ENCODE measurements at places on chromosomes 4 and X.

DNA sequence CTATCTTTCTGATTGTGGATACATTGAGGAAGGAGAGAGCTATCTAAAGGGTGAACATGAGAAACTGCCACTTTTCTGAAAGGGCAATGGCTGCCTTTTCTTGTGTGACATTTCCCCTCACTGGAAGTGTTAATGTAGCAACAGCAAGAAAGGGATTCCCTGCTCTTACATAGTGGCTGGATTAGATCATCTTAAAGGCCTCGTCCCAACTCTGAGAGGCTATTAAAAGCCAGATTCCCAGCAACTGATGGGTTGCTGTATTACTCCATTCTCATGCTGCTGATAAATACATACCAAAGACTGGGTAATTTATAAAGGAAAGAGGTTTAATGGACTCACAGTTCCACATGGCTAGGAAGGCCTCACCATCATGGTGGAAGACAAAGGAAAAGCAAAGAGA, 33.7 kb upstream of the ADH7 start:
- DNase-seq: peak; percentile 22

DNA sequence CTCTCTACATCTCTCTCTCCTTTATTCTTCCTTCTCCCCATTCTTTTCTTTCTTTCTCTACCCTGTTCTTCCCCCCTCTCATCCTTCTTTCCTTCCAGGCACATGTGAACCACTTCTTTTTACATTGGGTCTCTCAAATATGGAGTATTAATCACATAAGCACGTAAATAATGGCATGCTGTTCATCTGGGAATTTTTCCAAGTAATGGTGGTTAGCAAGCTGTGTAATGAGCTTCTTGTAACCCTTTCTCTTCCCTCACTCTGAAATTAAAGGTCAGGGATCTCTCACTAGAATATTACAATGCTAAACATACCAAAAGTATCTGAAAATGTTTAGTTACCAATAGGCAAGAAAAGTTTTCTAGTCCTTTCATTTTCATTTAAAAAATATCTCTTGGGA, 239.9 kb upstream of the TEX13A start:
- DNase-seq: peak; percentile 66

DNA sequence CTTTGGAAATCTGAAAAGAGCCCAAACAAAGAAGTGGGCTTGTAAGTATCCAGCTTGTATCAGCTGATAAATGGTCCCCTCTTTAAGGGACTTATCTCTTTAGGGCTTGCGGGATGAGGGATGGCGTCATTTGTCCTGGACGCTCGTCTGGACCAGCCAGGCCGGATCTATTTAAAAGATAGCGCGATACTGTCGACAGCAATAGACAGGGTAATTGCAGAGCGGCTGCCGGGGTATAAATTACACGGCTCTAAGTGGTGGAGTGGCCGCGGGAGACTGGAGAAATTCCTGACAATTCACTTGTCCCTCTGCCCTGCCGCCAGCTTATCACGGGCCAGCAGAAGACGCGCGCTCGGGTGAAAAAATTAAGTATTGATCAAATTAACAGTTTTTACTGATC, 90.7 kb downstream of the FAM53A start:
- DNase-seq: no peak

DNA sequence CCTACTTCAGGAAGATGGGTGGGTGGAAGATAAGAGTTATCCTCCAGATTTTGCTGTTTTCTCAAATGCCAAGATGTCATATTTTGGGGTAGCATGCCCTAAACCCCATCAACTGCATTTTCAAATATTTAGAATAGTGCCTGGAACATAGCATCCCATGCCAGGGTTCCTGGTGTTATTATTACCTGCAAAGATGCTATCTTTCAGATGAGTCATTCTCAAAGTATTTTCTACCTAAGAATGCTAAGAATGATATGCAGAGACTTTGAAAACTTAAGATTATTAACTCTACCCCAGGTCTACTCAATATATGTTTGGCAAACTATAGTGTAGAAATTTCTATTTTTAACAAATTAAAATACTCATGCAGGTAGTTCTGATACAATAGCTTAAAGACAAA, 934.3 kb upstream of the SLIT2 start:
- DNase-seq: no peak

DNA sequence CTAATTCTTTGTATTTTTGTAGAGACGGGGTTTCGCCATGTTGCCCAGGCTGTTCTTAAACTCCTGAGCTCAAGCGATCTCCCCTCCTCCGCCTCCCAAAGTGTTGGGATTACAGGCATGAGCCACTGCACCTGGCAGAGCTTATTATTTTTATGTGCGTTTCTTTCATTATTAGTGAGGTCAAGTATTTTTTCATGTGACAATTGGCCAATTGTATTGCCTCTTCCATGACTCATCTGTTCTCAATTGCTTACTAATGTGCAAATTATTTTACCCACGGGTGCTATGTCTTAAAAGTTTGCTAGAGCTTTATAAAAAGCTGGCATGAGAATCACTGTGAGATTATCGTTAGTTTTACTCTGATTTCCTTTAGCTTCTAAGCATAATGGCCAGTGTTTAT, 13.0 kb upstream of the ARX start:
- peak; percentile 64 for DNase-seq

GRCh38 chr4:109978704-109979454, 66.2 kb downstream of the EGF start:
- DNase-seq: no peak

- DNase-seq: no peak
Measured at GRCh38 chrX:18935893-18936292, 48.0 kb downstream of the PHKA2 start.

DNA sequence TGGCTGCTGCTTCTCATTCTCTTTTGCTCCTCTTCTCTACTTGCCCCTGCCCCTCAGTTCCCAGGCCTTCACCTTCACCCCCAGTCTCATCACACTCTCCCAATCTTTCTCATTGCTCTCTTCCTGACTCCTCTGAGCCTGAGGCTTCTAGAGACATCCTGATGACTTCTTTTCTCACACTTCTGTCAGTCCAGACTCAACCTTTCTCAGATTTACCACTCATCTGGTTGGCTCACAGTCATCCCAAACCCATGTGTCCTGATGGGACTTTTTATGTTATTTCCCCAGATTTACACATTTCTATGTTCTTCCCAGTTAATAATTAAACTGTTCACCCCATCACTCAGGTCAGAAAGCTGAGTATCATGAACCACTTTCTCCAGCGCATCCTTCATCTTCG, 68.0 kb downstream of the TMA16 start:
- DNase-seq: no peak

- no peak for DNase-seq
Measured at GRCh38 chr4:170271723-170272122, 182.0 kb upstream of the AADAT start.

DNA sequence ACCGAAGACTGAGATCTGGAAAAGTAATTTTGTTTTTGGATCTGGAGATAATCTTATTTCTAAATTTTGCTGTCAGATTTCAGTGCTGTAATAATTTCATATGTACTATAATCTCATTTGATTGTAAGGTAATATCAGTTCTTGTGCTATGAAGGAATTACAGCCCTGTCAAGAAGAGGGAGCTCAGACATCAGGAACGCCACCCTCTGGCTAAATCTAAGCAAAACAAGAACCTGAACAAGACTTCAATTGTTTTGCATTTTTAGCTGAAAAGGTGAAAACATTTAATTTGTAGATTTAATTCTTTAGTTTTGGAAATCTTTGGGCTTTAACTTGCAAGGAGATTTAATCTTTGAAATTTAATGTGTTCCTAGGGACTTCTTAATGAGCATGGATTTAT, 525.4 kb upstream of the HS3ST1 start:
- DNase-seq: no peak

GRCh38 chr4:171334549-171334948, 478.7 kb upstream of the GALNTL6 start:
- no peak for DNase-seq

DNA sequence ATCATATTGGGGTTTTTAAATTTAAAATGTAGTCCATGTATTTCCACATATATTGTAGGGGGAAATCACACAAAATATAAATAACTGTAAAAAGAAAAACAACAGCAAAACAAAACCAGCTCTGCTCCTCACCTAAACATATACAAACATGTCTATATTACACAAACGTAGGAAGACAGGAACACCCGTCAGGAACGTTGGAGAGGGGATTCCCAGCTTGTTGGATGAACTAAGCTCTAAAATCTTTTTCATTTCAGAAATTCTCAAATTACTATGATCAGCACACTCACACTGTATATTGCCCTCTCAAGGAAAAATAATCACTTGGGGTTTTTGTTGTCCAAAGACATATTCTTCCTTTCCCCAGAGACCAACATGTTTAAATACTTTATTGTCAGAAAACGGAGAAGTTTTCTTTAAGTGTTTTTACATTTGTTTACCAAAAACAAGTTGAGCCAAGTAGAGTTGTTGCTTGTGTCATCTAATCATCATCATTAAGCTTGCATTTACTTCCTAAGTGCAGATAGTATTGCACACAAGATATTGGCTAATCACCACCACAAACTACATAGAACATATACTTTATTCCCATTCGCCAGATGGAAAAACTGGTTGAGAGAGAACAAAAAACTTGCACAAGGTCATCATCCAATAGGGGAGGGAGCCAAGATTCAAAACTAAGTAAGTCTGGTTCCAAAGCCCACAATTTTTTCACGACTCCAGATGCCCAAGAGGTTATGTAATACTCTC, 2.4 kb upstream of the TLR10 start:
- DNase-seq: no peak

GRCh38 chrX:7330556-7330955, 182.6 kb upstream of the PUDP start:
- peak; percentile 44 for DNase-seq

DNA sequence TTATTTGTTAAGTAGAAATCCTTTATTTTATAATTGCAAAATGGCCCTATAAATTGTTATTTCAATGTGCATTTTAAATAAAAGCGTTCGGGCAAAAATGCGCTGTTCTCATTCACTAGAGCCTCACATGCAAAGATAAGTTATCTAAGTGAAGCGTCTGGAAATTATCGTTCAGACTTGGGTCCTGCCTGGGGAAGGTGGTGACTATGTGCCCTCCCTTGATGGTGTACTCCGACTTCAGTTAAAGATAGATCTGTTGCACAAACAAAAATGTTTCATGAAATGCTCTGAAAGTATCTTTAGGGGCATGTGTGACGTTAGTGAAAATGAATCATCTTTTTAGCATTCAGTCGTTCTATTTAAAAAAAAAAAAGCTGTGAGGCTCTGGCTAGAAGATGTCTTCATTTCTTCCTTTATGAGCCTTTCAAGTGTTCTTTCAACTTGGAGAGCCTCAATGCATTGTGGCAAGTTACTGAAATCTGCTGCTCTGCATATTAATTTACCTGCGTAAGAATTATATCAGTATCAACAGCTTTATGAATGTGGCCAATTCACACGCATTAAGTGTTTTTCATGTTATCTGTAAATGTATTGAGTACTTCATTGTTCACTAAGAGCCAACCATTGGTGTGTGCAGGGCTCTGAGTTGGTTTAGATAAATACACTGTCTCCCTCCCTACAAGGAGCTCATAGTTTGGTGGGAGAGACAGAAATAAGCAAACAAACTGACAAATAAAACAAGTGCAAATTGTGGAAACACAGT, 83.0 kb downstream of the AFF1 start:
- DNase-seq: peak; percentile 92

GRCh38 chrX:152830312-152831305, at the start of the genes CETN2 and NSDHL:
TSS of gene CETN2 (minus strand) at chrX:152830757. CDS start at chrX:152830710, 47 bp downstream.
TSS of gene NSDHL (plus strand) at chrX:152831063. CDS start at chrX:152846325, 15,262 bp downstream.
- DNase-seq: peak; percentile 95

- no peak for DNase-seq
Measured at GRCh38 chr4:57131849-57132742, 21.9 kb upstream of the IGFBP7 start.

GRCh38 chrX:22800806-22801205, 199.0 kb upstream of the DDX53 start:
- DNase-seq: peak; percentile 81

- DNase-seq: peak; percentile 87
Measured at GRCh38 chr4:16897991-16898827, at the start of gene LDB2. TSS of gene LDB2 (minus strand) at chr4:16898645.

- DNase-seq: no peak
Measured at GRCh38 chrX:129706400-129707072, 32.2 kb upstream of the XPNPEP2 start.

DNA sequence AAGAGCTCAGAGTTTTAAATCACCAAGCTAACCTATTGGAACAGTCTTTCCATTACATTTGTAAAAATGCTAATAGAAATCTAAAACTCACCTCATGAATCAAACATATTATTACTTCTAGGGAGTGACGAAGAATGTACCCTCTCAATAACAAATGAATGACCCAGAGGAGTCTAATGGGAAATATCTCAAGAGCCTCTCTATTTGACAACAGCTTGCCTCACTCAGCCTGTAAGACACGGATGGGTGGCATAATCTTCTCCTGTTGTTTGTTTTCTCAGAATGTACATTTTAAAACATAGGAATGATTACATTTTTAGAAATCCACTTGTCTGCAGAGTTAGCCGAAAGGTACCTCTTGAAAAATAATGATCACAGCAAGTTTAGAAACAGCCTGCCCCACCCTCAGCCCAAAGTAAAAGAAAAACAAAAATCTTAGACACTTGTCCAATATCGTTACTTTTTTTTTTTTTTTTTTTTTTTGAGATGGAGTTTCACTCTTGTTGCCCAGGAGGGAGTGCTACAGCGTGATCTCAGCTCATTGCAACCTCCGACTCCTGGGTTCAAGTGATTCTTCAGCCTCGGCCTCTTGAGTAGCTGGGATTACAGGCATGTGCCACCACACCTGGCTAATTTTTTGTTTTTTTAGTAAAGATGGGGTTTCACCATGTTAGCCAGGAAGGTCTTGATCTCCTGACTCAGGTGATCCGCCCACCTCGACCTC, 183.6 kb upstream of the FTHL17 start:
- DNase-seq: no peak

- peak; percentile 49 for DNase-seq
Measured at GRCh38 chrX:55135171-55135570, 46.4 kb downstream of the PAGE2 start.

GRCh38 chr4:185532795-185533324, 2.4 kb downstream of the PDLIM3 start:
- no peak for DNase-seq

- peak; percentile 9 for DNase-seq
Measured at GRCh38 chr4:37889849-37890800, 759 bp upstream of the TBC1D1 start.

DNA sequence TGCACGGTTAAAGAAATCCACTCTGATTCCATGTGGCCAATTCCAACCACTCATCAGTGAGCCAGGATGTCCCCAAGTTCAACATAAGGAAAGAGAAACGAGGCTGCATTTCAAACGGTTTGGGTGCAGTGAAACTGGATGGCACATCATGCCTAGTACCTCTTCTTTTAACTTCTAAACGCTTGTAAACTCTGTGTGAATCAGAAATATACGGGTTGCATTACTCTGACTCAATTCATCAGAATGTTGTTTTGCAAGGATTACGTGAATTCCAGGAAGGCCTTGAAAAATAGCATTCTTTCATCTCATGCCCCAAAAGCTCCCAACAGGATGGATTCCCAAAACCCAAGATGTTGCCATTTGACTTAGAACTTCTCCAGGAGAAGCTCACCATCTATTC, 270.4 kb downstream of the LDB2 start:
- peak; percentile 97 for DNase-seq
